ENCODE measurements at places on chromosomes 11 and 22.

GRCh38 chr11:1487851-1488574 lies 1.4 kb upstream of the MOB2 start:
- no peak for DNase-seq

DNA sequence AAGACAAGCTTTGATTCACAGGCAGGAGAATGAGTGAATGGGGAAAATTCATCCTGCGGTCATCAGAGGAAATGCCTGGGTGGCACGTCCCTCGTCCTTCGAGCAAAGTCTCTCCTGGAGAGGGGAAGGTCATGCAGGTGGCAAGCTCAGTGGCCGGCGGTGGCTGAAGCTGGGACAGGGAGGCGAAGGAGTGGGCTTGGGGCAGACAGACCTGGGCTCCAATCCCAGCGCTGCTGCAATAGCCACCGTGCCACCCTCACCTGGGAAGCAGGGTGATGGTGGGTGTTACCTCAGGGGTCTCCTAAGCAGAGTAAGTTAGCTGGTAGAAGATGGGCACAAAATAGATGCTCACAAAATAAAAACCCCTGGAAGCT lies 22.4 kb upstream of the CACNG2 start:
- no peak for DNase-seq

DNA sequence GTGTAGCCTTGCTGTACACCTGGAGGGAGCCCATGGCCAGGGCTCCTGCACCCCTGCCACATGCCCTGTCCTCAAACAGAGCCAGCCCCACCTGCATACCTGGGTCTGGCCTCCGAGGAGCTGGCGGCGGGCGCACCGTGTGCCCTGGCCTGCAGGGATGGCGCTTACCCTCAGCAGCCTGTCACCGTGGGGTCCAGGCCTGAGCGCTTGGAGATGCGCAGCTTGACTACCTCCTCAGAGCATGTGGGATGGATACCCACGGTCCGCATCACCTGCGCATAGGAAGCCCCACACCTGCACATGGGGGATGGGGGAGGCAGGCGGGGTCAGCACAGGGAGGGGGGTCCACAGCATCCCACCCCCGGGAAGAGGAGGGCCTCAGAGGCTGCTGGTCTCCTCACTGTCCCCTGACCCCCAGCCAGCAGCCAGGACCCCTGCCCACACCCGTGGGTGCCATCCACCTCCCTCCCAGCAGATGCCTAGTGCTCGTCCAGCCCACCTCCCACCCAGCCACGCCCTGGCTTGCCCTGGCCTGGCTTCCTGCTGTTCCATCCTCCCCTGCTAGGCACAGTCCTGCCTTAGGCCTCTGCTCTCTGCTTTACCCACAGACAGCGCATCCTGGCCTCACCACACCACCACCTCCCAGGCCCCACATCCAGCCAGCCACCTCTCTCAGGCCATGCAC lies 22.4 kb upstream of the GNB1L start:
- DNase-seq, result no peak

- no peak for DNase-seq
Measured at GRCh38 chr22:20061481-20061861, 18.6 kb upstream of the DGCR8 start.

DNA sequence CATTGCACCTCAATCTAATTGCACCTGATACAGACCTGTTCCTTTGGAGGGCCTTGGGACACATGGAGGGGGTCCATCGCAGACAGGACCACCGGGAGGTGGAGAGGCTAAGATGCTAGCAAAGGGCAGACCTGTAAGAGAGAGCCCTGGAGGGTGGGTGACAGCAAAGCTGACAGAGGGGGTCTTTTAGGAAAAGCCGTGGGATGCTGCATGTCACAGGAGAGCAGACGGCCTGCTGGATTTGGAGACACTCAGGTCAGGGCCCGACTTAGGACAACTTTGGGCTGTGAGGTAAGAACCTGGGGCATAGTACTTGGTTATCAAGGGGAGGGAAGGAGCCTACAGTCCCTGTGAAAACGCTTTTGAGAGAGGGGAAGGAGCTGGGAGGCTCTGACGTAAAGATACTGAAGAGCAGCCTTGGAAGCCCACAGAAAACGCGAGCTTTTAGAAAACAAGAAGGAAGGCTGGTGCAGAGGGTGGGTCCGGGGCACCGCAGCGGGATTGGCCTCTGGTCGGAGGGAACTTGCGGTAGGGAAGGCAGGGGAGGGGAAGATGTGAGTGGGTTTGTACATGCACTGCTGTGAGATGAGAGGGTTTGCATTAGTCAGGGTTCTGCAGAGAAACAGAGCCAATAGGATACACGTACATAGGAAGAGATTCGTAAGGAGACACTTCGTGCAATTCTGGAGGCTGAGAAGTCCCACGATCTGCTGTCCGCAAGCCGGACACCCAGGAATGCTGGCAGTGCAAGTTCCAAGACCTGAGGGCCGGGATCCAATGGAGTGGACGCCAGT lies 868.5 kb downstream of the TBC1D22A start:
- DNase-seq, result no peak

DNA sequence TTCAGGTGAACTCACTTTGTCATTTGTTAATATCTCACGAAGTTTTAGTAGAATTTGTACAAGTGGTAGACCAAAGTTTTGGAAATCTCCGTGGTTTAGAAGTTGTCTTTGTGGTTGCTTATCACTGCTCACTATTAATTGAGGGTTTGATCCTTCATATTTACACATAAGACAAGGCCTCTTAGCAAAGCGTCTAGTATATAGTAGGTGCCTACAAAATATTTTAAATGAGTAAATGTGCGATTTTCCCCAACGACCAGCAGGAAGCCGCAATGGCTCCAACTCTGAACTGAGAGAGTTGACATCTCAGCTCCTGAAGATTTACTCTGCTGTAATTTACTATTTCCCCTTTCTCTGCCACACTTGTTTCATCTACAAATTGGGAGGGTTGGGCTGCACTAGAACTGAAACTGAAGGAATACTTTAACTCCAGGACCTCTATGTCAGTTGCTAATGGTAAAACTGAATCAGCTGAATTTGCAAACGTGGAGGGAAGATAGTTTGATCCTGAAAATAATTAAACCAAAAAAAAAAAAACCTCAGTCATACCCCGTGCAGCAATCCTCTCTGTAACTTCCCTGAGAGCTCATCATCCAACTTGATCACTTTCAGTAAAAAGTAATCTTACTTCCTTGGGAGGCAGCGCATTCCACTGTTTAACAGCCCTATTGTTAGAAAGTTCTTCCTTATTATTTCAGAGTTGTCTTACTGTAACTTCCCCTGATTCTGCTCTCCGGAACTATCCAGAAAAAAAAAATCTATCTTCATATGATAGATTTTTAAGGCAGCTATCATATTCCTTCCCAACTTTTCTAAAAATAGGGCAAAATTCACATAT lies 1.3 kb upstream of the SBF2 start:
- no peak for DNase-seq

GRCh38 chr22:30297276-30297990 lies 8.1 kb upstream of the CASTOR1 start:
- no peak for DNase-seq

DNA sequence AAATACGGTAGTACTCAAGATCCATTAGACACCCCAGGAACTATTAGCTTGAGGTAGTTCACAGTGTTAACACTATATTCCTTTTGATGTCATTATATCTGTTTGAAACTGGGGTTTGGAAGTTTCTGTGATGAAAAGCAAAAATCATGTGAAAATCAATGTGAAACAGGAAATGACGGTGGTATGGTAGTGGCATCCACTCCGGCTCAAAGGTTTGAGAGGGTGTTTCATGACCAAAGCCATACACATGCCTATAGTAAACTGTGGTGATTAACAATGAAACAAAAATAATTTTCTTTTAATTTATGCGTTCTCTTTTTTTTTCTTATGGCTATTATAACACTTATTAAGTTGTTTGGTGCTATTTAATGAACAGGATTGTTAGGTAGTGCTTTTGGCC lies 10.9 kb downstream of the RAB38 start:
- no peak for DNase-seq

DNA sequence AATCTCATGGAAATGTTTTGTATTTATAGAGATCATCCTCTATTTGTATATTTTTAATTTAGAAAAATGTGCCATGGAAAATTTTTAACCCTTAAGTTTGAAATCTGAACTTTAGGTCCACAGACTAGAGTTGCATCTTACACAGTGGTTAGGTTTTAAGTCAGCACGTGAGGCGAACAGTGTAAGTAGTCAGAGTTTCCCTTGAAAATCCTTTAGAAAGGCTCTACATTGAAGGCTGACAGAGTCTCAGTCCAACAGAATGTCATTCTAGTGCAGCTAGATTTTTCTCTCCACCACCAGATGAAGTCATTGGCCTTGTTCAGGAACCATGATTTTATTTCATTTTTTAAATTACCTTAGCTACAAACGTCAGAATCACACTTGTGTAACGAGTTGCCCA lies 18.7 kb downstream of the HMGXB4 start:
- DNase-seq, result no peak

DNA sequence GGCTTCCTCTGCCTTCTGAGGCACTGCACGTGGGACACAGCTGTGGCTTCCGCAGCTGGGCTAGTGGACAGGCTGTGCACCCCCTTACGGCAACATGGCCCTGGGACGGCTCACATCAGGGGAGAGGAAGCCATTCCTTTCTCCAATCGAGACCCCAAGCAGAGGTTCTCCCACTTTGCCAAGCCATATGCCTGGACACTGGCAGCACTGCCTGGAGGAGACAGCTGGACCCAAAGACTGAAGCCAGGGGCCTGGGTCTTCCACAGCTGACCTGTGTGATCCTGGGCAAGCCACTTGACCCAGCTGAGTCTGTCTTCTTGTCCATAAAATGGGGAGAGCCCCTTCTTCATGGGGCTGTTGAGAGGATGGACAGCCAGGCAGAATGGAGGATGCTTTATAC lies 65.4 kb downstream of the SHISAL1 start:
- no peak for DNase-seq

DNA sequence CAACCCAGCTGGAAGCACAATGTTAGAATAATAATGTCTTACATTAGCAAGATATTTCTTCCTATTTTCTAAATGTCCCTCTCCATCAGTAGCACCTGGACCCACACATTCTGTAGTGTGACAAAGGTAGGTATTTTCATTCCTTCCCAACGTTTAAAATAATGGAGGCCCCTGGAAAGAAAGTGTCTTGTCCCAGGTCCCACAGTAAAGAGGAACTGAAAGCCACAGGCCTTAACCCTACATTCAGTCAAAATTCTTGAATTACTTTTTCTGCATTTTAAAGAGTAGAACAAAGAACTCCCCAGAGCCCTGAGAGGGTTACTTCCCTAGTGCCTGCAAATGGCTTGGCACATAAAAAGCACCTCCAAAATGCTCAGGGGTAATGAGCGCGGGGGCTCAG lies 26.3 kb downstream of the OPCML start:
- DNase-seq, result no peak

GRCh38 chr22:20258021-20258299 lies 10.2 kb downstream of the RTN4R start:
- no peak for DNase-seq

- no peak for DNase-seq
Measured at GRCh38 chr11:64745521-64746328, 1.8 kb upstream of the RASGRP2 start.

DNA sequence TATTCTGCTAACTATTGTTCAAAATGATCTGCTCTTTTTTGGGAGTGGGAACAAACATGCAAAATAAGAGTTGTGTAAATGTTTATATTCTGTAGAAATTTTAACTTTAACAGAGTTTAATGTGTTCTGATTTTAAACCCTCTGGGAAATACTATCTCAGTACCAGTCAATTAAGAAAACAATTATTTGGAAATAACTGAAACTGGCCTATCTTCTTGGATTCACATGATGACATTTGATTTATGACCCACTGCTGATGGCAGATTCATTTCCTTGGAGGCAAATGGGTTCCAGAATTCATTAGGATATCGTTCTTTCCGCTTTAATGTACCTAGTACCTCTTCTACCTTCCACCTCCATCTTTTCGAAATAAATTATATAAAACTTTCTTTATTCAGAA lies 5.5 kb downstream of the SIK2 start:
- no peak for DNase-seq

- no peak for DNase-seq
Measured at GRCh38 chr11:111407652-111408051, 28.6 kb upstream of the POU2AF1 start.

DNA sequence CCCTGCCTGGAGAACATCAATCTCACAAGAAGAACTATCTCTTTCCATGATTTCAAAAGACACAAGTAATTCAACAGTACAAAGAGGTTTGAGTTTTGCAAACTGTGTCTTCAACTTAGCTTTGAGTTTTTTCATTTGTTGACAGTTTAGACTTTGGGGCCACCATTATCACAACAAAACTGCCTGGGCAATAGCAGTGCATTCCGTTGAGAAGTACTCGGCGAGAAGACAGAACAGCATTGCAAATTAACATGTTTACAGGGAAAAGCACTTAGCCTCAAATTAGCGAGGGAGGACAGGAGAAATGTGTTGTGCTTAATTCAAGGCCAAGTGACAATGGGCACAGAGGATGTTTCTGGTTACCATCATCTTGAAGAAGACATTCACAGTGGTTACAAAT lies 133.2 kb upstream of the MPPED2 start:
- no peak for DNase-seq

GRCh38 chr11:6497069-6497839 lies at the start of gene DNHD1:
DNHD1 (plus strand) TSS chr11:6497280; CDS start chr11:6498216, 936 bp downstream.
- no peak for DNase-seq

GRCh38 chr22:20494978-20495860 lies at the start of gene KLHL22:
KLHL22 (minus strand) TSS chr22:20495795; CDS start chr22:20489211, 6,584 bp downstream.
- peak; percentile 36 for DNase-seq

- no peak for DNase-seq
Measured at GRCh38 chr22:46053563-46054090, 76.7 kb upstream of the WNT7B start.

DNA sequence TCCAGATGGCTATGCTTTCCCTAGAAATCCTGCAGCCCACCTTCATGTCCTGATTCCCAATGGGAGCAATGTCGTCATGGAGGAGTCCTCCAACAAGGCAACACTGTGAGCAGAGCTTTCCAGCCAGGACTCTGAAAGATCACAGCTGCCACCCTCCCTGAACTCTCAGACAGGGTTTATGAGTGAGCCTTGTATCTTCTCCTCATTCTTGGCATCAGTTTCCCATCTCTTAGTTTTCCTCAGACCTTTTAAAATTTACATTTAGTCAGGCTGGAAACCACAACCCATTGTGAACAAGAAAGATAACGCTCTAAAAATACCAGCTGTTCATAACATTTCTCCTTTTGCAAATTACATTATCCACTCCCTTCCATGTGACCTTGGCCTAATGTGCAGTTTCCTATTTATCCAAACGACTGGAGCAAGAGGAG lies 15.6 kb upstream of the LYVE1 start:
- DNase-seq, result no peak

DNA sequence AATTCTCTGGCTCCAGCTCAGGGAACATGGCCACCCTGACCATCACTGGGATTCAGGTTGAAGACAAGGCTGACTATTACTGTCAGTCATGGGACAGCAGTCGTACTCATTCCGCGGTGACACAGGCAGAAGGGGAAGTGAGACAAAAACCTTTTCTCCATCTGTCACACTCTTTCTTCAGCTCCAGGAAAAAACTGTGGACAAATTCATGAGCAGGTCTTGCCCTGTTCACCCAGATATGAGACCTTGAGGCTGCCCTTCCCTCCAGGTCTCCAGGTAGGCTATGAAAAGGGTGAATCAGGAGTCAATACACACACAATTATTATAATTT lies 39.4 kb upstream of the GGTLC2 start:
- no peak for DNase-seq

All from T47D (cell line).